Activated CD4-positive, alpha-beta memory T cell treated with anti-CD3 and anti-CD28 coated beads, Interleukin-2, amount 10 ng/mL, durations not matched to agents 7 days and 5 days (primary cell): ENCODE measurements at places on chromosomes 3 and 15. TPM values are rescaled to one million over a fixed set of nuclear protein-coding genes. Genes with fewer than 3 reads are reported as not detected.

MESP1 gene
- total RNA-seq, result 3.5 TPM

CYP1A2 gene
- total RNA-seq, result not detected

IGSF11 gene
- total RNA-seq, result not detected

TCTA gene
- 19.7 TPM for total RNA-seq

CSPG4 gene
- not detected for total RNA-seq

TMEM42 gene
- 9.7 TPM for total RNA-seq

C3orf70 gene
- total RNA-seq, result 0.03 TPM

PTH1R gene
- not detected for total RNA-seq

PTPRG gene
- 0.15 TPM for total RNA-seq

CCR3 gene
- total RNA-seq, result 1.9 TPM
